ENCODE measurements at places on chromosomes 2 and 18.

DNA sequence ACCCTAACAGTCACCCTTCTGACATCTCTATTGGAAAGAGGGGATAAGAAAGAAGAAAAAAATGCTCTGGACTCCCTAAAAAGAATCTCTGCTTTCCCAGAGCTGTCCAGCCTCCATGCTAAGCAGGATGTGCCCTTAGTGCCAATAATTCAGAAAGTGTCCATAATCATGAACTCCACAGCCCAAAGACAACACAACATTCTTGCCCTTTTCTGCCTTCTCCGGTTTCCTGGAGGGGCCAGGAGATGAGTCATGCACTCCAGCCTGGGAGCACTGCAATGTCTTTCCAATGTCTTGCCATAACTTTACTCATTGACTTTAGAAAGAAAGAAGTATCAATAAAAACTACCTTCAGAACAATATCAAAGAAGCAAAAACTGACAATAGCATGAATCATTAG lies 44.0 kb downstream of the KLF7 start:
- DNase-seq = no peak

DNA sequence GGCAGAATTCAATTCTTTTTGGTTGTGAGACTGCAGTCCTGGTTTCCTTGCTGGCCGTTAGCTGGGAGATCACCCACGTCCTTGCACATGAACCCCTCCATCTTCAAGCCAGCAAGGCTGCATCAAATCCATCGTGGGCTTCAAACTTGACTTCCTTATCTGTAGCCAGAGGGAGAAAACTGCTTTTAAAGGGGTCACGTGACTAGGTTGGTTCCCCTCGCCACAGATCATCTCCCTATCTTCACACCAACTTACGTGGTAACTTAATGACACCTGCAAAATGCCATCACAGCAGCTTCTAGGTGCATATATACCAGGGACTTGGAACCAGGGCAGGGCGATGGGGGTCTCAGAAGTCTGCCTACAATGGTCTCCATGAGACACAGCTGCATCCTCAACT lies 169.5 kb downstream of the MTCL1 start:
- no peak for DNase-seq

- no peak for DNase-seq
Measured at GRCh38 chr2:189022492-189022891, 48.3 kb downstream of the COL3A1 start.

- no peak for DNase-seq
Measured at GRCh38 chr18:50286391-50287027, 983 bp downstream of the CXXC1 start.

DNA sequence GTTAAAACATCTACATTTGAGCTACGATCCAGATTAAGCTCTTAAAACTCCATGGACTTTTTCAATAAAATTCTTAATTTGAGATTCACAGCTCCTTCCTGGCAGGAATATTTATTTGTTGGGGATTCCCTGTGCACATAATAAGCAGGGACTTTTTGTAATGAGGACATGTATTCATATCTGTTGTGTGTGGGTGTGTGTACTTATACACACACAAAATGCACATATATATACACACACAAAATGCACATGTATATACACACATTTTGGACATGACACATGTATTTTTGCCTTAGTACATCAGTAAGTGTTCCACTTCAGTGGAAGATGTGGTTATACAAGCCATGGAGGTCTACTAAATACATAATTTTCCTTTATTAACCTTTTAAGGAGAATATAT lies 1131.1 kb upstream of the CDH2 start:
- DNase-seq = no peak

GRCh38 chr2:149991576-149991975 lies 404.0 kb upstream of the MMADHC start:
- no peak for DNase-seq

DNA sequence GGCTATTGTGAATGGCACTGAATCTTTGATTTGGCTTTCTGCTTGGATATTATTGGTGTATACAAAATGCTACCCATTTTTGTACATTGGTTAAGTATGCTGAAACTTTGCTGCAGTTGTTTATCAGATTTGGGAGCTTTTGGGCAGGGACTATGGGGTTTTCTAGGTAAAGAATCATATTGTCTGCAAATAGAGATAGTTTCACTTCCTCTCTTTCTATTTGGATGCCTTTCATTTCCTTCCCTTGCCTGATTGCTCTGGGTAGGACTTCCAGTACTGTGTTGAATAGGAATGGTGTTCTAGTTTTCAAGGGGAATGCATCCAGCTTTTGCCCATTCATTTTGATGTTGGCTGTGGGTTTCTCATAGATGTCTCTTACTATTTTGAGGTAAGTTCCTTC lies 489.1 kb upstream of the LRATD1 start:
- no peak for DNase-seq
